ENCODE measurements at places on chromosomes 1 and 21.
A peak's percentile ranks its signal among the peaks of the same experiment; 100 is the strongest.

DNA sequence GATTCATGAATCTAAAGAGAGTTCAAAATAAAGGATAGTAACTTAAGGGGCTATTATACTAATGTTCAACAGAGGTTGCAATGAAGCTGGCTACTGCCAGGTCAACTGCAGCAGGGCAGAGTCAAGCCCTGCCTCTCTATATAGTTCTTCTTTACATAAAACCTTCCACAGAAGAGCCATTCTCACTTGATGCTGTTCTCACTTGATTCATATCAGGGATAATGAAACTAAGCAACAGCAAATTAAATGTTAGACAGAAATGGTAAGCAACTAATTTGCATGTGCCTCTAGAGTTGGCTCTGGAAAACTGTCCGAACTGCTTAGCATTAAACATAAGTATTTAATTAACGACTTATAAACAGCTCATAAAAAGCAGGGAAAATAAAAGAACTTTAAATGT lies 17.4 kb downstream of the CCSAP start:
- no peak for DNase-seq

DNA sequence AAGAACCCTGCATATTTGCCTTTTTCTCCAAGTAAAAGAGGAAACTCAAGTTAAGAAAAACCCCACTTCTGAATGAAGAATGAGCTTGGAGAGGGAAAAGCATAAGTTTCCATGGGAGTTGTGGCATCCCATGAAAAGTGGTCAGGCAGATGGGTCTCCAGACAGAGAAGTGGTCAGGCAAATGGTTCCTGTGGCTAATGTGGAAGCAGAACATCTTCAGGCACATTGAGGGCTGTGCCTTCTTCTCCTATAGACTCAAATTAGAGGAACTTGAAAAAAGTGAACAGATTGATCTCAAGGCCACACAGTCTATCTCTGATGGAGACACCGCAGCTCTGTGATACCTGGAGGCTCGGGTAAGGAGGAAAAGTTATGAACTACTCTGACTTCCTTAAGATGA lies 55.7 kb upstream of the KIRREL1 start:
- no peak for DNase-seq

- DNase-seq: no peak
Observed at GRCh38 chr1:36206323-36206858, 17.9 kb upstream of the THRAP3 start.

DNA sequence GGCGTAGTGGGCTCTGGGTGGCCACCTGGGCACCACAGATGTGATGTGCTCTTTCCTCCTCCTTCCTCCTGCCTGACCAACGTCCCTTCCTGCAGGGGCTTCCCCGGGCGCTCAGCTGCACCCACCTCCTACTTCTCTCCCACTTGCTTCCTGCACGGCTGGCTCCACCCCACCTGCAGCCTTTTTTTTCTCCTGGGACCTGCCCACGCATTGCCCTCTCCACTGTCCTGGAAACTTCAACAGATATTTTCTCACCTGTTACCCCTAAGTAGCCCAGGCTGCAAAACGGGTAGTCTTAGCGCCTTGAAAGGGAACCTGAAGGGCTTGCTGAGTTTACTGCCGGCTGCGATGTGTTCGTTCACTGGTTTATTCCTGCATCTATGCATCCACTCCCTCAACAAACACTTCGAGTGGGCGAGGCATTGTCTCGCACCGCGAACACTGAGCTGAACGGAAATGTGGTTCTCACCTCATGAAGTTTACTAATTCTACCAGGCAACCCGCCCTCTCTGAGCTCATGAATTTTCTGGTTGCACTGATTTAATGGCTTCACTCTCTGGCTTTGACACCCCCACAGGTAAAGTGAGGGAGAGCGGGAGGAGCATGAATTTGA lies 23.6 kb downstream of the ZBTB18 start:
- DNase-seq: no peak

- DNase-seq: peak; percentile 79
Observed at GRCh38 chr21:42262831-42263231, 43.9 kb downstream of the ABCG1 start.

DNA sequence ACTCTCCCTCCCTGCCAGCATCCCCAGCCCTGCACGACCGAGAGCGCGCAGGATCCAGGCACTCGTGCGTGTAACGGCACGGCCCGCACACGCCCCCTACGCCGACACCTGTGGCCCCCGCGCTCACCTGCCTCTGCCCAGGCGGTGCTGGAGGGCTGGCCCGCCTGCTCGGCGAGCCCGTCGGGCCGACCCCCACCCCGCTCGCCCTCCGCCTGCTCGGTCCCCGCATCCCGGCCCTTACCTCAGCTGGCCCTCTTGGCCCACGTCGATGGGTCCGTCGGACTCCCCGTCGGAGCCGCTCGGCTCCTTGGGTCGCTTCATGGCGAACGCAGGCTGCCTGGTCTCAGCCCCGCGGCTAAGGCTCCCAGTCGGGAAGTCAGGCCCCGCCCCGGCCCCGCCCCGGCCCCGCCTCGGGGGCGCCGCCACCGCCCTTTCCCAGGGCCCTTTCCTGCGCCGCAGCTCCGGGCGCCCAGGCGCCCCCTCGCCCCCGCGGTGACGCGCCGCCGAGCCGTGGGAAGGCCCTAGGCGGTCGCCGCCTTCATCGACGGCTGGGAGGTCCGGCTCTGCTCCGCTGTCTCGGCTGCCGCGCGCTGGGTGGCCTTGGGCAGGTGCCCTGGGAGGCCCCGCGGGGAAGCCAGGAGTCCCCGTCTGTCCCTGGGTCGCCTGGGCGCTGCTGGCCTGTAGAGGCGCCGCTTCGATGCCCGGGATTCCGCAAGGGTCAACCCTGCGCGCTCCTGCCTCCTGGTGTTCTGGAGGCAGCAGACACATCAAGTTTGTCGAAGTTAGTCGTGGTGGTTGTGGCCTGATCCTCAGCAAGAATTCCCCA lies at the start of gene HEYL:
TSS of gene HEYL (minus strand) at position 339 of the 826 bp plus-strand sequence. CDS start at position 321, 18 bp downstream.
- no peak for DNase-seq

GRCh38 chr1:215344539-215344938 lies 222.6 kb upstream of the KCTD3 start:
- no peak for DNase-seq

DNA sequence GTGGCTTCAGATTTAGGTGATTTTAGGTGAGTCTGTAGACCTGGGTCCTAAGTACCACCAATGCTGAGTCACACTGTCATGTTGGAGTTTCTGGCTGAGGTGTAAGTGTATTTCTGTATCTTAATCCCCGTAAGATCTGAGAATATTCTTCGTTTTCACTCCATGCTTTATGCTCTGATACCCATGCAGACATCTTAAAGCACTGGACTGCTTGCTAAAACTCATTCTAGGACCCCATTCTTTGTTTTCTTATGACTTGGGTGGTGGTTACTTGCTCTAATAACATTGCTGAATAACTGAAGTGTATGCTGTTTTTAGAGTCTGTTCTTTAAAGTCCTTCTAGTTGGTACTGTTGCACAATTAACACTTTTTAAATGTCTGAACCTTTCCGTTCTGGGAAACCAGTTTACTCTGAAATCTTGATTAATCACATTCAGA lies 36.6 kb downstream of the CDC42 start:
- no peak for DNase-seq

DNA sequence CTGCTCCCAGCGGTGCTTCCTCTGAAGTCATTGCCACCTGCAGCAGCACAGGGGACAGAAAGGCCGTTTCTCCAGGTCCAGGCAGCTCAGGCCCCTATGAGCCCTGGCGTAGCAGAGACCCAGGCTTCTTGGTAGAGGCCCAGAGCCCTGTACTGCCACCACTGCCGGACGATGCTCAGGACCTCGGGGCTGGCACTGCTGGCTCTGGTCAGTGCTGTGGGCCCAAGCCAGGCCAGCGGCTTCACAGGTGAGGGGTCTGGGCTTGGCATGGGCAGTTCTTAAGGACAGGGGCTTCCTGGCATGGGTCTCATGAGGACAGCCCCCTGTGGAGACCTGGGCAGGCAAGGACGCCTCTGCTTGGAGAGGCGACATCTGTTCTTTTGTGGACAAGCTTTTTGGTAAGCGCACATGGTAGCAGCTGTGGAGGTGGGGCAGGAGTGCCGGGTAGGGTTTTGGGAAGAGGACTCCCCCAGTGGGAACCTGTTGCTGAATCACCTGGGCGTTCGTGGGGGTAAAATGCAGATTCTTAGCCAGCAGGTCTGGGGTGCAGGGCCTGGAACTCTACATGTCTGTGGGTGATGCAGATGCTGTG lies at the start of gene UMODL1:
TSS of gene UMODL1 (plus strand) at position 172 of the 592 bp plus-strand sequence. CDS start at position 172, 0 bp downstream.
- no peak for DNase-seq

DNA sequence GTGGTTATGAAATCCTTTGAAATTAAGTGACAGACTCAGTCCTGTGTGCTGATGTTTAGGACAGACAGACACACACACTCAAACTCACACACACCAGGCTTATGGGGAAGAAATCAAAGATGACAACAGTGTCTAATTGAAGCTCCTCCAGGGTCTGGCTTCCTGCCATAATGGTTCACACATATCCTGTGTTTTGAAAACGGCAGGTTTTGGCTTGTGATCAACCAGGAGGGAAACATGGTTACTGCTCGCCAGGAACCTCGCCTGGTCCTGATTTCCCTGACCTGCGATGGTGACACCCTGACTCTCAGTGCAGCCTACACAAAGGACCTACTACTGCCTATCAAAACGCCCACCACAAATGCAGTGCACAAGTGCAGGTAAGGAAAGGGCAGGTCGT lies 4.6 kb downstream of the MTARC1 start:
- no peak for DNase-seq

- peak; percentile 94 for DNase-seq
Observed at GRCh38 chr1:151254217-151255213, at the start of gene PSMD4. Gene PSMD4 (plus strand): TSS chr1:151254734. CDS start chr1:151254783, 49 bp downstream.

GRCh38 chr21:25467896-25468295 lies 139.4 kb downstream of the MRPL39 start:
- no peak for DNase-seq

GRCh38 chr1:175763797-175764196 lies 20.4 kb upstream of the TNR start:
- no peak for DNase-seq

DNA sequence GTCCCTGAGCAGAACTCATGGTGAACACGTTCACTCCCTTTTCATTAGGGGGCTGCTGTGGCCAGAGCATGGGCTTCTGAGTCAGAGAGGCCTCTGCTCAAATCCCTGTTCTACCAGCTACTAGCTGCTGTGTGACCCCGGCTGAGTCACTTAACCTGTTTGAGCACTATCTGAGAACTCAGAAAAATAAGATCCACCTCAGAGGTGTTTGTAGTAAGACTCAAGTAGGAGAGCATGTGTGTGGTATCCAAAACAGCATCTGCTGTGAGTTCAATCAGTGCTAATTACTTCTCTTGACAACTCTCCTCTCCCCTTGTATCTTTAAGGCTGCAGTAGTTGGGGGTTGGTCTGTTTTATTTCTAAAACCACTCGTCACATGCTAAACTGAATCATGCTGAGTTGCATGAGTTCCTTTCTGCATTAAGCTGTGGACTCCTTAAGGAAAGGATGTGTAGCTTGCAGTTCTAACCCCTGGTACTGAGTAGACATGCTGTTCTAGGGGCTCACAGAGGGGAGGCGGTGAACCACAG lies 39.7 kb upstream of the JUN start:
- no peak for DNase-seq

- DNase-seq: no peak
Observed at GRCh38 chr1:184567009-184567408, 180.2 kb downstream of the C1orf21 start.

- DNase-seq: no peak
Observed at GRCh38 chr1:207847116-207847515, 63.8 kb downstream of the CD34 start.

DNA sequence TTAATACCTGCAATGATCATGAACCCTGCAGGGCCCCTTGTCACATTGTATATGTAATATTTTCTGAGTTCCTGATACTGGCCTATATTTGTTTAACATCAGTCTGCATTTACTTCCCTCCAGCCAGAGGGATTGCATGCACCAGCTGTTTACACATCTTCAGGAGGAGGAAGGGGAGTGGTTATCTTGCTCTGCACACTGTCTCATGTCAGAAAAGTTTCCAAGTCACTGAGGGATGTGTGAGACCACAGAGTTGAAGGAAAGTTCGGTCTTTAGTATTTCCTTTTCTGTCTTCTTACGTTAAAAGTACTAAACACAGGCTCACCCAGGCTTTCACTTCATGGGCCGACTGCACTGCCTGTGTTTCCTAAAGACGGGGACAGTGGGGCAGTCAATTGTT lies 574.1 kb downstream of the LMO4 start:
- no peak for DNase-seq

DNA sequence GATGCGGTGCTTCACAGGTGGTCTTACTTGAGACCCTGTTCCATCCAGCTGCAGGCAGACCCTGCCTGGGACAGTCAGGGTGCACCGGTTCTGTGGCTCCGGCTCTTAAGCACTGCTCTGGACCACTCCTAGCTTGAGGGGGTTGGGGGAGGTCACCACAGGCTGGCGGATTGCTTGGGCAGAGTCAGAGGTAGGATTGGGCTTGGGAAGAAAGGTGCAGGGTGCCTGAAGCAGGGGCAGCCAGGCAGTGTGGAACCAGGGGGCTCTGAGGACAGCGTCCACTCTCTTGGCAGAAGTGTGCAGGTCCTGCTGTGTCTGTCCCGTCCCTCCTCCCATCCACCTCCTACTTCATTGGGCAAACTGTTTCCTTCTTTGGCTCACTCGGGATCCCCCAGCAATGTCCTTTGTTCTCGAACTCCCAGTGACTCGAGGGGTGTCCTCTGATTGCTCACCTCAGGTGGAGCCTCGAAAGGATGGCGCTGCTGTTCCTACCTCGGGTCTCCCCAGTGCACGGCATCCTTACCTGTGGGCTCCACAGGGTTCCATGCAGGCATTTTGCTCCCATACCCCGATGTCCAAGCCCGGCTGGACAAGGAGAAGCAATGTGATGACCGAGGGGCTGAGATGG lies 1.7 kb downstream of the PDXK start:
- DNase-seq: no peak

- DNase-seq: no peak
Observed at GRCh38 chr1:213194383-213194782, 143.3 kb downstream of the RPS6KC1 start.

DNA sequence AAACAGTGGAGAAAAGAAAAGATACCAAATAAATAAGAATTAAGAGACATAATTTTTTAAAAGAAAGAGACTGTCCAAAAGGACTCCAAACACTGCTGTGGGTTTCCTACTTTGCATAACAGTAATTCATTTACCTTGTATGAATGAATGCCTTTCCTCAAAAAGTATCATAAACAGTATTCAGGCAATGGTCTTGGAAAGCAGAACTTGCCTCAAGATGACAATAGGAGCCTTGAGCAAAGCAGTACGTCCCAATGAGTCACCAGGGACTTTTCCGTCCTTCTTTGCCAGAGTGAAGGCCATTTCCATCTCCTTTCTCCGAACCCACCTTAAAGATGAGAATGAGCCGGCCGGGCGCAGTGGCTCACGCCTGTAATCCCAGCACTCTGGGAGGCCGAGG lies 186.4 kb downstream of the ZBTB18 start:
- DNase-seq: no peak

DNA sequence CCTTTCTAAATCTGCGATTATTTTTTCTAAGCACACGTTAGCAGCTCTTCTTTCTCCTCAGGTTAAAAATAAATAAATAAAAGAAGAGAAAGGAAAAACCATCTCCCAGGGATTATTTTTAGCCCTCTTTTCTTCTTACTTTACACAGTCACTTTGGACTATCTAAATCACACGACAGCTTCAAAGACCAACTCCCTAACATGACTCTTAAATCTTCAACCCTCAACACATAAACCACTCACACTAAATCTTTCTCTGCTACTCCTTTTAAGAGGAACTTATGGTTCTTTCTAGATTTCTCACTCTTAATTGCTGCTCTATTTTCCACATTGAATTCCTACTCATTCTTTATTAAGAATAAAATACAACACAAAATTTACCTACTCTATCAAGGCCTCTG lies 1095.0 kb upstream of the B3GALT2 start:
- DNase-seq: no peak

- DNase-seq: no peak
Observed at GRCh38 chr1:189253601-189254350, 1223.9 kb downstream of the BRINP3 start.

GRCh38 chr1:158005224-158005623 lies 11.8 kb downstream of the KIRREL1 start:
- DNase-seq: no peak

Measured in prostate gland (tissue), 2 donors.